ENCODE measurements at places on chromosomes 7 and 10.

DNA sequence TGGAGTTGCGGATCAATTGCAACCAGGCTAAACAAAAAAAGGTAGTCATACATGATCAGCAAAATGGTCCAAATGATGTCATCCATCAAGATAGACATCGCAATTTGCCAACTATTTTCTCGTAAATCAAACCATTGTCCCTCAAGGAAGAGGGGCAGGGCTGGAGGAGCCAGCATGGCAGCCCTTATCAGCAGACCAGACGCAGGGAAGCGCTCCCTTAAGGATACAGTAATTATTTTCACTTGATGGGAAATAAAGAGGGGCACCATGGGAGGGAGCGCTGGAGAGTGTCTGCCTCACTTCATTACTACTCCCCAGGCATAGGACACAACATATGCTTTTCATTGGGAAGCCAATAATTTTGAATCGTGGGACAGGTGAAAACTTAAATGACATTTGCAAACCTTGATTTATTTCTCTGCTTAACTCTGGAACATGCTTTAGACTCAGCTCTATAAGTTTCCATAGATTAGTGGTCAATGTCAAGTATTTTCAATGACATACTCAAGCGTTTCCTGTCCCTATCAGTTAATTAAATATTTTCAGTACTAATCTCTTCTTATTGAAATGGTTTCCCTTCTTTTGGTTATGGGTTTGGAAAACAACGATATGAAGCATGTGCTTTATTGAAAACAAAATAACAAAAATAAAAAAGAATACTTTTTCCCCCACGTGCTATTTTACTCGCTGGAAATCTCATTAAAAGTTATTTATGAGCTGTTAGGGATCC, 202.4 kb upstream of the HABP2 start:
- DNase-seq: no peak

DNA sequence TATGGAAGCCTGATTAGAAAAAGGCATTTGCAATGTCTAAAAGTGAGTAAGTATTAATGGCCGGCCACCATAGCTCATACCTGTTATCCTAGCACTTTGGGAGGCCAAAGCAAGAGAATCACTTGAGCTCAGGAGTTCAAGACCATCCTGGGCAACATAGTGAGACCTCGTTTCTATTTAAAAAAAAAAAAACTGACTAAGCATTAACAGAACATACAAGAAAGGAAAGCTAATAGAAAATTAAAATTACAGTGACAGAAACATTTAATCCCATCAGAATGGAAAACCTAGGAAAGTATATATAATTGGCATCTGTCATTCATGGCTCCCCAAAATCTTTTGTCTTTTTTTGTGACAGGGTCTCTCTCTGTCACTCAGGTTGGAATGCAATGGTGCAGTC, 55.9 kb downstream of the AOC1 start:
- no peak for DNase-seq

- DNase-seq: no peak
These were observed 39.2 kb upstream of the CCDC6 start for GRCh38 chr10:59945590-59945989.

DNA sequence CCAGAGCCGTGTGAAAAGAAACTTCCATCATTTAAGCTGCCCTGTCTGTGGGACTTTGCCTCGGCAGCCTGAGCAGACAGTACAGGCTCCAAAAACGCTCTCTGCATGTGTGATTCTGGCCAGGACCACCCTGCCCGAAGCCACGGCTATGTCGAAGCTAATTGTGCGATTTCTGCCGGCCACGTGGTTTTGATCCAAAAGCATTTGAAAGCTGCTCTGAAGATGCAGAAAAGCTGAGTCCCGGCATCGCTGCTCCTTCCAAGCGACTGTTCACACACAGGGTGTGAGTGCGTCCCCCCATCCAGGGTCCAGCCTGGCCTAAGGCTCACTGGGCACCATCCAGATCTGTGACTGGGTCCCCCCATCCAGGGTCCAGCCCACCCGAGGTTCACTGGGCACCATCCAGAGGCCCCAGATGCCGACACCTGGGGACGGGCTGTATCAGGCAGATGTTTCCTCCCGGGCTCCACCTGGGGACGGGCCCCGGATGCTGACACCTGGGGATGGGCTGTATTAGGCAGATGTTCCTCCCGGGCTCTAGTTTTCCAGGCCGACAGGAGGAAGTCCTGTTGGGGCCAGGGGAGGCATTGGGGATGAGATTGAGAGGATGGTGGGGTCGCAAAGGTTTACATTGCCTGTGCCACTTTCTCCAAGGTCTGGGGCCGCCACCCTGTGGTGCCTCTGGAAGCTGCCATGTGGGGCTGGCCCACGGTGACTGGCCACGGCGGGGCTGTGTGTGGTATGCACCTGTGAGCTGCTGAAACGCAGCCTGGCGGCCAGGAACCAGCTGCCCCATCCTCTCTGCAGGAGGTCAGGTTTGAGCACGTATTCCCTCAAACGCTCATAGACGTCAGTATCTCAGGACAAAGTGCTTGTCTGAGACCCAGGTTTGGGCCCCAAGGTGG, 527.4 kb downstream of the DNAJB6 start:
- DNase-seq: no peak

DNA sequence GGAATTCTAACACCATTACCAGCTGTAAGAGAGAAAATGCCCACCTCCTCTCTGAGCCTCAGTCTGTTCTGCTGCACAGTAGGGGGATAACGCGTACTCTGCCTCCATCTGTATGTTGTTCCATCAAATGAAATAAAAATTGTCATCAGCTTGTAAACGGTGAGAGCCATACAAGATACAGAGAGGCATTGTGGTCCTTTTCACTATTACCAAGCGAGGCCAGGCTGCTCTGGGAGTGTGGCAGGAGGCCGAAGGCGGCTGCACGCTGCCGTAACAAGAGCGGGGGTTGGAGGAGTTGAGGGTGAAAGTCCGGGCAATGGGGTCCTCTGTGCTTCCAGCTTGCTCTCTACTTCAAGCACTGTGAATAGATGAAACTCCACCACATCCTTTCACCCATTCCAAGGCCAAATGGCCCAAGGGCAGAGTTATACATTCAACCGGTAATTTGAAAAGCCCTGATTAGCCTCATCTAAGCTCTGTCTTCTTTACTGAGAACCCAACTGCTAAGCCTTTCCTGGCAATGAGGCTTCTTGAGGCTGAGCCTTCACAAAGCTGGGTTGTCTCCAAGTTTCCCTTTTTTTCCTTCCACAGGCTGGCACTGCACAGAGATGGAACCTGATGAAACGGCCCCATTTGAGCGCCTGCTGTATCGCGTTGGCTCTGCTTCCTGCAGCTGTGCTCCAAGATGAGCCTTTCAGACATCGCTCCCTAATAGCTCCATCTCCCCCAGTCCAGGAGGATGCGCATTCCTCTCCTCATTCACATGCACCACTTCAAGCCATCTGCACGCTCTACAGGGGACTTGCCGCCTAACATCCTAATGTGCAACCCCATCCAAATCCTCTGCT, 47.2 kb downstream of the PYROXD2 start:
- no peak for DNase-seq

DNA sequence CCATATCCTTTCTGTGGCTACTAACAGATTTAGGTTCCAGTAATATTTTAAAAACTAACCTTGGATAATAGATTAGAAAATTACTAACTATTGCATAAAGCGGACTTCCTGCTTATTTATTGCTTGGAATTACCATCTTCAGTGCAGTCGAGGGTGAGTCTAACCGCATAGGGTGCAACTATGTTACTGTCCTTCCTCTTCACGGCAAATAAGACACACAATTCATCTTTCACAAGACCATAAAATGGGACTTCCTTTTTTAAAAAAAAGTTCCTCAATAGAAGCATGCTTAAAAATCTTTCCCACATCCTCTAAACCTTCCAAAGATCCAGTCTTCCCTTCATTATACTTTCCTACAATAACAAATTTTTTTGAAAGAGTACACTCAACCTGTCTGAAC, 2.1 kb downstream of the SLC25A40 start:
- DNase-seq: no peak

DNA sequence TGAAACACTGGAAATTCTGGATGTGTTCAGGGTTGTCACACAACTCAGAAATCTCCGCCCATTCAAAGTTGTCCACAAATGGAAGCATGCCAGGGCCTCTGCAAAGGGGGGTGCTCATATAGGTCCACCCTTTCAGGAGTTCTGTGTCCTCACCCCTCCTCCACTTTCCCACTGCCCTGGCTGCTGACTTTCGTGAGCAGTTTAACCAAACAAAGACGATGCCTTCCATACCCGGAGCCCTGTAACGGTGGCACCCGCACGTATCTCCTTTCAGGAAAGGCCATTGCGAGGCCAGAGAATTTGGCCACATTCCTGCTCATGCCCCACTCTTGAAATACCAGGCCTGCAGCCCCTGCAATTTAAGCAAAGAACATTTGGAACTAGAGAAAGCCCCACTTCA, 1.4 kb downstream of the CPXM2 start:
- DNase-seq: no peak

DNA sequence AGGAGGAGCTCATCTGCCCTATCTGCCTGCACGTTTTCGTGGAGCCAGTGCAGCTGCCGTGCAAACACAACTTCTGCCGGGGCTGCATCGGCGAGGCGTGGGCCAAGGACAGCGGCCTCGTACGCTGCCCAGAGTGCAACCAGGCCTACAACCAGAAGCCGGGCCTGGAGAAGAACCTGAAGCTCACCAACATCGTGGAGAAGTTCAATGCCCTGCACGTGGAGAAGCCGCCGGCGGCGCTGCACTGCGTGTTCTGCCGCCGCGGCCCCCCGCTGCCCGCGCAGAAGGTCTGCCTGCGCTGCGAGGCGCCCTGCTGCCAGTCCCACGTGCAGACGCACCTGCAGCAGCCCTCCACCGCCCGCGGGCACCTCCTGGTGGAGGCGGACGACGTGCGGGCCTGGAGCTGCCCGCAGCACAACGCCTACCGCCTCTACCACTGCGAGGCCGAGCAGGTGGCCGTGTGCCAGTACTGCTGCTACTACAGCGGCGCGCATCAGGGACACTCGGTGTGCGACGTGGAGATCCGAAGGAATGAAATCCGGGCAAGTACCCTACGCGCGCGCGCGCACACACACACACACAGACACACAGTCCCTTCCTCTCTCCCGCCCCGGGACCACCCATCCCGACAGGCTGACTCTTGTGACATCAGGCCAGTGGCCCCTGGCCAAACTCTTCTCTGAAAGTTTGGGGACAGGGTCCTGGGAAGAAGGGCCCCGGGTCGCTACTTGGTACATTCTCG, 538 bp downstream of the TRIM8 start:
- no peak for DNase-seq

GRCh38 chr10:85919491-85920021, 447.0 kb downstream of the GRID1 start:
- DNase-seq: no peak
